ENCODE measurements at places on chromosomes 3 and 15. TPM values are rescaled to one million over a fixed set of nuclear protein-coding genes. Genes with fewer than 3 reads are reported as not detected.

Gene CHRNA5
- total RNA-seq, result 14.3 TPM

Gene CCDC32
- 36.0 TPM for total RNA-seq

DNA sequence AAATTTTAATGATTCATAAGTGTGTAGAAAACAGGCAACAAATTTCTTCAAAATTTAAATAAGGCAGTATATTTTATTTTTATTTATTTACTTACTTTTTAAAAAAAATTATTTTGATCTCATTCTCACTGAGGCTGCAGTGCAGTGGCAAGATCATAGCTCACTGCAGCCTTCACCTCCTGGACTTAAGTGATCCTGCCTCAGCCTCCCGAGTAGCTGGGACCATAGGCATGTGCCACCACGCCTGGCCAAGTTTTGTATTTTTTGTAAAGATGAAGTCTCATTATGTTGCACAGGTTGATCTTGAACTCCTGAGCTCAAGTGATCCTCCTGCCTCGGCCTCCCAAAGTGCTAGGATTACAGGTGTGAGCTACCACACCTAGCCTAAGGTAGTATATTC, 61.2 kb upstream of the XRN1 start:
- DNase-seq, result no peak

Gene LRRC28
- 27.7 TPM for total RNA-seq

DNA sequence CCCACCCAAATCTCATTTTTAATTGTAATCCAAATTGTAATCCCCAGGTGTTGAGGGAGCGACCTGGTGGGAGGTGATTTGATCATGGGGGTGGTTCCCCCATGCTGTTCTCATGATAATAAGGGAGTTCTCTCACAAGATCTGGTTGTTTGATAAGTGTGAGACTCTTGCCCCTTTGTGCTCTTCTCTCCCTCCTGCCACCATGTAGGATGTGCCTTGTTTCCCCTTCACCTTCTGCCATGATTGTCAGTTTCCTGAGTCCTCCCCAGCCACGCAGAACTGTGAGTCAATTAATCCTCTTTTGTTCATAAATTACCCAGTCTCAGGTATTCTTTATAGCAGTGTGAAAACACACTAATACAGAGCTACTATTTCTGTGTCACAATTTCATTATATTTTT, 88.7 kb downstream of the NCEH1 start:
- DNase-seq, result no peak

Gene STRIT1
- not detected for total RNA-seq

Gene SLC6A6
- total RNA-seq, result 44.5 TPM

GRCh38 chr3:55441499-55441898, 45.6 kb downstream of the WNT5A start:
- DNase-seq, result no peak

- DNase-seq, result no peak
These were observed 236.5 kb downstream of the RSL24D1 start for GRCh38 chr15:54960266-54960665.

Gene CLDN18
- total RNA-seq, result 0.26 TPM

Gene GOLGA6L7
- not detected for total RNA-seq

- no peak for DNase-seq
These were observed 185.2 kb downstream of the MEIS2 start for GRCh38 chr15:36914960-36915808.

Gene LRRC2
- total RNA-seq, result not detected

GRCh38 chr15:63626955-63627354, 29.8 kb downstream of the FBXL22 start:
- peak; percentile 56 for DNase-seq

DNA sequence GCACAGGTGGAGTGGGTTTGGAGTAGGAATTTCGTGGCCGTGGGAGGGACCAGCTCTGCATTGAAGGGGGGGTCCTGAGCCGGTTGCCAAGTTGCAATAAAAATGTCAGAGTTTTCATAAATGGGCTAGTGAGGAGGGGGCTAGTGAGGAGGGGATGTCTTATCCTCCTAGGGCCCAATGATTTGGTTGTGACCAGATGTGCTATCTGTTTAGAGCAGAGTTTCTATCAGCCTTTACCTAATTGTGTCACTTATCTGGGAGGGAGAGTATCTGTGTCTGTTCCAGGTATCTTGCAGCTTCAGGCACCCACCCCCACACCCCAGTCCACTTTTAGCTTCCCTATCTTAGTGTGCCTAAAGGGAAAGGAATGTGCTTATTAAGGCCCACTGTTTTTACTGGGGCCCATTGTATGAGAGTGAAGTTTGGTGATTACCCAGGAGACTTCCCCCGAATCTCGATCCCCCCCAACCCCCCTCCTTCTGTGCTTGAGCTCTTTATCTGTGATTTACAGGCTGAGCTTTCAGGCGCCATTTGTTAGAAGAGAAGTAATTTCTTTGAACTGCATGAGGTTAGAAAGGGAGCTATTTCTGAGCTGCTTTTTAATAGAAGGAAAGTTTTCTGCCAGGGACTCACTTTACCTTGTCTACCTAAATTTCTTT, 42.6 kb downstream of the PPCDC start:
- DNase-seq, result no peak

Gene SCG5
- total RNA-seq, result 0.53 TPM

- DNase-seq, result no peak
These were observed 1369.0 kb downstream of the ZPLD1 start for GRCh38 chr3:103803787-103804186.

- DNase-seq, result no peak
These were observed 123.0 kb downstream of the TCF12 start for GRCh38 chr15:57041416-57041815.

Gene CCDC13
- total RNA-seq, result not detected

Gene SPATA12
- 0.29 TPM for total RNA-seq

Gene NPHP3
- total RNA-seq, result 3.4 TPM

GRCh38 chr3:176690083-176690869, 507.0 kb downstream of the TBL1XR1 start:
- no peak for DNase-seq

DNA sequence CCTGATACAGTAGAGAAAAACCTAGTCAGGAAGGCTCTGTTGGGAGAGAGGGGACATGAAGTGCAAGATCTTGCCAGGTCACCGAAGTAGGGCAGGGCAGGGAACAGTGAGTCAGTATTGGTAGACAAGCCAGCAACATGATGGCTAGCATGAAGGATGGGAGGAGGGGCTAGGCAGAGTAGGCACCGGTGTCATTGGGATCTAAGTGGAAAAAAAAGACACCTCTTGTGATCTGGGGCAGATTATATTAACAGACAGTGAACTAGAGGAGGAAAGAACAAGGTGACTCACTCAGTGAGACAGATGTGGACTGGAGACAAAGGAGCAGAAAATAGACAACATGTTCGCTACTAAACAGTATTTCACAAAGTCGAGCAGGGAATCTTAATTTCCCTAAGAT, 149.2 kb upstream of the SLC24A5 start:
- DNase-seq, result no peak

DNA sequence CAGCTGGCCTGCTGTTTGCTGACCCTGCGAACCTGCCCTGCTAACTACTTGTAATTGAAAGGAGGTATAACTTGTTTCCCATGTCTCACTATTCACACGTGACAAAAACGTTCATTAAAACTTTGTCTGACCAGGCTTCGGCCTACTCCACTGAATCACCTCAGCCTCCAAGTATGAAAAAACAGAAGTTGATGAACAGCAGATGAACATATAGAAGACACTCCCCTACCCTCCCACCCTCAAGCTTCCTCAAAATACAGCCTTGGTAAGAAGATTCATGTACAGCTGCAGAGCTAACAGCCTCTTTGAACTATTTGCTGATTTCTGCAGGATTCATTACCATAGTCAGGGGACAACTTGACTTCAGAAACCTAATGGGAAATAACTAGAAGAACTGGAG, 10.7 kb downstream of the RBM15B start:
- DNase-seq, result no peak

DNA sequence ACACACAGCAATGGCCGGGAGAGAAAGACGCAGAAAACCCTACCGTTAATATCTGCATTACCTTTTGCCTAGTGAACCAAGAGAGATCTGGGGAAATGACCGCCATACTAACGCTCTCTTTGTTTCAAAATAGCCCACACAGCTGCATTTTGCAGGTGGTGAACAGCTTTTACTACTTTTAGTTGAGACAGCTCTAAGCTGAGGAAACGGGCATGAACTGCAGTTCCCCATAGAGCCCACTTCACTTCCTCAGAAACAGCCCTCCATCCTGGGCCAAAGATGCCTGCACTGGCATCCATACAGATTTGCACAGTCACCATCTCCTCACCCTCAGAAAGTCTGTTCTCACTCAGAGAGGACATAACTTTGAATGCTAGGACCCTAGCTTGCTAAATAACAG, 45.0 kb downstream of the ZNF860 start:
- DNase-seq, result no peak

GRCh38 chr3:153138276-153139210, 23.5 kb upstream of the RAP2B start:
- peak; percentile 89 for DNase-seq

Gene MYO5A
- 34.6 TPM for total RNA-seq

GRCh38 chr15:64875641-64876223, 34.0 kb downstream of the PLEKHO2 start:
- no peak for DNase-seq

DNA sequence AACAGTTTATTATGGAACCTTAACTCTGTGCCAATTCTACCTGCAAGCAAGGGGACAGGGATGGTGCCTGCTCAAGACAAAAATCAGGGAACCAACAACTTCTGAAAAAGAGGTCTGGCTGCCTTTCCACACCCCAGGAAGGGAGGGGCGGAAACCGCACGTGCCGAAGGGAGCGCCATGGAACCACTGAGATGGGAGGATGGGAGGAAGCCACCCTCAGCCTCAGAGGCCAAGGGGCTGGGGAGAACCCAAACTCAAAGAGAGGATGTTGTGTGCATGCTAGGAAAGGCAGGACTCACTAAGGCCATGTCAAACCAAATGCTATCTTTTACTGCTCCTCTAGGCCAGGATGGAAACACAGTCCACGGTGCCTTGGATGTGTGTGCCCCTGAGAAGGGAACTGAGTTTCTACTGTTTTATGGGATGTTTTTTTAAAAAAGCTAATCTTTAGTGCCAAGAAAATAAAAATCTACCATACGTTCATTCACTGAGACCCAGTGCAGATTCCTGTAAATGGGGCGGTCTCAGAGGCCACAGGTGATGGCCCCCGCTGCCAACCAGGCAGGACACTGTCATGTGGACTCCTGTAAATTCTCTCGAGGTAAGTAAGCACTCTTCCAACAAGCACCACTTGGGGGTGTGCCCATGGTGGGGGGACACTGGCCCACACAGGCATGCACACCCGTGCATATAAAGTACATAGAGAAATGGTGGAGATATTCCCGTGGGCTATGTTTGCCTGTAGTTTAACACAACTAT, 20.5 kb downstream of the SRPRB start:
- no peak for DNase-seq

GRCh38 chr15:59437817-59438624, at the start of gene FAM81A:
Gene FAM81A (plus strand): TSS chr15:59438186. CDS start chr15:59458627, 20,441 bp downstream.
- DNase-seq, result no peak

- no peak for DNase-seq
These were observed 162.5 kb upstream of the SOX2 start for GRCh38 chr3:181549266-181549665.

GRCh38 chr3:56851966-56852884, 50.5 kb upstream of the ARHGEF3 start:
- DNase-seq, result no peak

GRCh38 chr3:193237030-193237429, 4.0 kb upstream of the PLAAT1 start:
- no peak for DNase-seq

GRCh38 chr3:69881051-69881450, 118.5 kb upstream of the SAMMSON start:
- no peak for DNase-seq

GRCh38 chr3:192514754-192515663, 212.3 kb downstream of the FGF12 start:
- no peak for DNase-seq

Gene RAD18
- 25.5 TPM for total RNA-seq

DNA sequence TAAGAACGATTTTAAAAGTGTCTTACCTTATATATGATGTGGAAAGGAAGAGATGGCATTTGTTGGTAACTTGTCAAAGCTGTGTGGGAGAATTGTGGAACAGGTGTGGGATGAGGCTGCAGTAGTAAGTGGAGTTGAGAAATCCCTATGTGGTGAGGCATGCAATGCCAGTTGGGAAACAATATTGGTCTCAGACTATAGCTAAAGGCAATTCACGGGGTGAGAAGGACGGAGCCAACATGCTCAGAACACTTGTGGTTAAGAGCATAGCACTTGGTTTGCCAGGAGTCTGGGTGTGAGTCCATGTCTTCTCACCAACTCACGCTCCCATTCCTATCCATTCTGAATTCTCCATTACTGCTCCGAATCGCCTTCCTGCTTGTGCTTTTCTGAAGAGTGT, 615.6 kb upstream of the ADAMTS9 start:
- DNase-seq, result no peak

Gene CPNE9
- not detected for total RNA-seq

DNA sequence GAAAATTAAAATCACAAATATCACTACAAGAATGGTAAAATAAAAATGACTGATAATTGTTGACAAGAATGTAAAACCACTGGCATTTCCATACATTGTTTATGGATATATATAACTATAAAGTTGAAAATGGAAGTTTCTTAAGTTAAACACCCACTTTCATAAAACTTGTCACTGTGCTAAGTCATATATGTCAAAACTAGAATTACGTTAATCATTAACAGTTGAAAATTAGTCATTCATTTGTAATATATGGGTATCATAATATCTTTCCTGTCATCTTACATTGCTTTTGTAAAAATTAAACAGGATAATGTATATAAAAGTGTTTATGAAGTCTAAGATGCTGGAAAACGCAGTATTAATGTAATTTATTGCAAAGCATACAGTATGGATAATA, 1398.6 kb upstream of the ALCAM start:
- no peak for DNase-seq

GRCh38 chr3:50604110-50604621, 7.4 kb downstream of the CISH start:
- no peak for DNase-seq

GRCh38 chr3:4061783-4062360, 241.3 kb upstream of the SETMAR start:
- no peak for DNase-seq

DNA sequence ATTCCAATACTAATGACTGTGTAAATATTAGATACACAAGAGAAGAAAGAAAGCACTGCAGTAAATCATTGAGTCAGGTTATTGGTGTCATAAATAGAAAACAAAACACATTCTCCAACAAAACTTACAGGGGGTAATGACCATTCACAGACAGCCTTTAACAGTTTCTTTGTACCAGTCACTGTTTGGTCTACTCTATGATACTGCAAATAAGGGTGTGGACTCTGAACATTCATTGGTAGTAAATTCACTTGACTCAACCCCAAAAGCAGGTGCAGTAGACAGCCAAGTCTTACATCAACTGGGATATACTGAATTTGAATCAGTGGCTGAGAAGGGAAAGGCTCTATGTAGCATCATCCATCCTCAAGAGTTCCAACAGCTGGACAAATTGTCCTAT, 463.5 kb downstream of the FOXP1 start:
- DNase-seq, result no peak

- DNase-seq, result no peak
These were observed 198.3 kb downstream of the NAALADL2 start for GRCh38 chr3:175057401-175057800.

GRCh38 chr3:13494463-13495350, 14.6 kb downstream of the HDAC11 start:
- DNase-seq, result no peak

Gene TMEM212
- not detected for total RNA-seq

- DNase-seq, result no peak
These were observed 241.8 kb upstream of the SLCO3A1 start for GRCh38 chr15:91611561-91612323.

GRCh38 chr3:156898296-156898880, 72.2 kb downstream of the LEKR1 start:
- no peak for DNase-seq

Gene SPESP1
- total RNA-seq, result not detected
